NCI-H526 (cell line): ENCODE measurements at places on chromosomes 3 and 15.

DNA sequence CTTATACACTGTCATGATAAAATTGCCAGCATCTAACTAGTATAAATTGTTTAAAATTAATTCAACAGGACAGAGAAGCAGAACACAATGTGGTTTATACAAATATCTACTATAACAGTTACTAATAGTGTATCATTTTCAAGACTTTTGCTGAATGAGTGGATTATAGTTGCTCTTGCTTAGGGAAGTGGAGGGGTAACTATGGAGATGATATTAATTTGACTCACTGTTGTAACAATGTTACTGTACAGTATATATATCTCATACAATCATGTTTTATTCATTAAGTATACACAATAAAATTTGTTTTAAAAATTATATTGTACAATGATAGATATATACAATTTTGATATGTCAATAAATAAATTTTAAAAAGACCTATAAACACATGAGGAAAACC is 119.1 kb downstream of the ZPLD1 start:
- no peak for DNase-seq

DNA sequence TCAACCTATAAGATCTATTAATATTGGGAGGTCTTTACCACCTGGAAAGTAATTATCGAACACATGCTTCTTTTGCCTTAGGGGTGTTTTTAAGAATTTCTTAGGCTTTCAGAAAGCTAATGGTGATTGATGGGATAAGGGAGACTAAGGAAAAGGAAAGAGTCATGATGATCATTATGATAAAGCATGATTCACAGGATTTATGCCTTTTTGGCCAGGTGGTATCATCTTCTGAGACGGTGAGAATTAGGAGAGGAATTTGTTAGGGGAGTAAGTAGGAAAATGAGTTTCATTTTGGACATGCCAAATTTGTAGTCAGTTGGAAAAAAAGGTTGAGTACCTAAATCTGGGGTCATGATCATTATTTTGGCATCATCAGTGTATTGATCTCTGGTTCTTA is 8.9 kb downstream of the ARMC8 start:
- no peak for DNase-seq

- no peak for DNase-seq
Observed at GRCh38 chr15:97962263-97962662, 1.8 kb downstream of the ARRDC4 start.

- no peak for DNase-seq
Observed at GRCh38 chr3:169914321-169914720, 2.9 kb downstream of the SAMD7 start.
